ENCODE measurements at places on chromosomes 16 and 17.

- no peak for DNase-seq
These were observed 82.8 kb downstream of the METRNL start for GRCh38 chr17:83162035-83162745.

- no peak for DNase-seq
These were observed 54.6 kb downstream of the PLD6 start for GRCh38 chr17:17151541-17151940.

- DNase-seq, result no peak
These were observed 33.0 kb upstream of the PRKCB start for GRCh38 chr16:23802776-23803175.

GRCh38 chr17:2055292-2056205 lies 646 bp downstream of the HIC1 start:
- DNase-seq, result no peak

DNA sequence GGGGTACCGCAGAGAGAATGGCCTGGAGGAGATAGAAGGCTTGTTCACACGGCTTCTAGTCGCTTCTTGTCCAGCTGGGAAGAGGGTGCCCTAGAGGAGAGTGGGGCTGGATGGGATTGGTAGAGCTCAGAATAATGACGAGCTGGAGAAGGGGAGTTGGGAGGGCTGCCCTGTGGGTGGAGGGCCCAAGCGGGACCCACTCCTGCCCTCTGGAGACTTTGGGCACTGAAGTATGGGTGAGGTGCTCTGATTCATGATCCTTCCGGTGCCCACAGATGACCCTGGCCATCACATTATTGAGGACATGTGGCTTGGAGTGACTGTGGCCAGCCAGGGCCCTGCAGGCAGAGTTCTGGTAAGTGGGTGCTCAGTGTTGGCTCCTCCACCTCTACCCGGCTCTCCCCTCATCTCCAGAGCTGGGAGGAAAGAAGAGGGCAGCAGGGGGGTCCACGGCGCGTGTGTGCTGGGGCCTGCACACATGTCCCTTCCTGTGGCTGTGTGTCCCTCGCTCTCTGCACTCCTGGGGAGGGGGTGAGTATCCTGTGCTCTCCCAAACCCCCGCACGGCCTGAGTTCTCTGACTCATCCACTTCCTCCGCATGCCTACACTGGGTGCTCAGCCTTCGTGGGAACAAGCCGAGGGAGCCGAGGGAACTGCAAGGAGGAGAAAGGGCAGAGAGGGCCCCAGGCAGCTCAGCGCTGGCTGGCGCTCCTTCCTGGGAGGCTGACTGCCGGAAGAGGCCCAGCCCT lies 8.5 kb downstream of the ITGA3 start:
- DNase-seq, result no peak

GRCh38 chr16:54174201-54174600 lies 112.4 kb downstream of the IRX3 start:
- DNase-seq, result no peak

DNA sequence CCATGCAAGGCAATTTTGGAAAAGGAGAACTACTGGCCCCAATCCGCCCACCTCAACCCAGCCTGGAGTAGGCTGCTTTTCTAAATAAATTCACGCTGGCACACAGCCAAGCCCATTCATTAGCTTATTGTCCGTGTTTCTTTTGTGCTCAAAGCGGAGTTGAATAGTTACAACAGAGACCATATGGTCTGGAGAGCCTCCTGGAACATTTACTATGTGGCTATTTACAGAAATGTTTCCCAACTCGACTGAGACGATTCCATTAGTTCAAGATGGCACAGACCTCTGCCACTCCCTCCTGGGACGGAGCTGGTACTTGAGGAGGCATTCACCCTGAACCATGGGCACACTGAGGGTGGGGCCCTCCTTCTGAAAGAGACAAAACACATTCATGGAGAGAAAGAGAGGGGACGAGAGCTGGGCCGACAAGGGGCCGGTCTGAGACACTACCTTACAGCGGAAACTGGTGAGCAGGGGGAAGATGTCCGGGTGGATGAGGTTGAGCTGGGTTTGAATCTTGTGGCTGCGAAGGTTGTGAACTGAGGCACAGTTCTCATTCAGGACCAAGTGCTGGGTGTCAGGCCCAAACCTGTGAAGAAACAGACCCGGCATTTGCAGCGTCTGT lies 15.7 kb downstream of the ELAC2 start:
- no peak for DNase-seq

Measured in hematopoietic multipotent progenitor cell treated with erythropoietin and hydrocortisone succinate and interleukin-3 and kit ligand, for 15 days (in vitro differentiated cells).